ENCODE measurements at places on chromosomes 2 and 18.

- DNase-seq, result no peak
These were observed 16.2 kb downstream of the KLF7 start for GRCh38 chr2:207149249-207150213.

GRCh38 chr2:160581035-160581434 is 87.4 kb upstream of the RBMS1 start:
- no peak for DNase-seq

GRCh38 chr2:147739508-147739907 is 105.3 kb upstream of the ACVR2A start:
- DNase-seq, result no peak

DNA sequence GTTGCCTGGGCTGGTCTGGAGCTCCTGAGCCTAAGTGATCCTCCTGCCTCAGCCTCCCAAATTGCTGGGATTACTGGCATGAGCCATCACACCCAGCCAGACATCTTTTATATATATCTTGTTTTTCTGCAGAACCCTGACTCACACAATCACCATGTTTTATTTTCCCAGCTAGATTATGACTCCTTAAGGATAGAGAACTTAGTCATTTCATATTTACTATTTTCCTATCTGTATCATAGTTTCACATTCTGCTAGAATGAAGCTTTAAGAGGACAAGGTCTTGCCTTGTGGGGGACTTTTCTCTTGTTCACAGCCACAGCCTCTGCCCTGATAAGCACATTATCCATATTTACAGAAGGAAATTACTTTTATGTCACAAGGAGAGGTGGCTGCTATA is 73.9 kb downstream of the LBH start:
- no peak for DNase-seq

DNA sequence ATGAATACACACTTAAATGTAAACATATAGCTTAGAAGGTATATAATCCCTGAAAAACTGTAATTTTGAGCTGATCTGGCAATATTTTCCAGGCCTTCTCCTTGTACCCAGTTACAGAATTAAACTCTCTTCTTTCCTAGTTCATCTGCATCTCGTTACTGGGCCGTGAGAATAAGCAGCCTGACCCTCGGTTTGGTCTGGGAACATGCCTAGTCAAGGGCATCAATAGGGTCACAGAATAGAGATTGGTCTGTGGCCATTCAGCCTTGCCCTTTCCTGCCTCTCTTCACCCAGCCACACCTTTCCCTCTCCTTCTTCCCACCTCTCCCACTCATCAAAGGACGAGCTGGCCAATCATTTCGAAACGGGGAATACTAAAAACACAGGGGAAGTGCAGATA is 27.3 kb downstream of the SULT1C2 start:
- peak; percentile 50 for DNase-seq

DNA sequence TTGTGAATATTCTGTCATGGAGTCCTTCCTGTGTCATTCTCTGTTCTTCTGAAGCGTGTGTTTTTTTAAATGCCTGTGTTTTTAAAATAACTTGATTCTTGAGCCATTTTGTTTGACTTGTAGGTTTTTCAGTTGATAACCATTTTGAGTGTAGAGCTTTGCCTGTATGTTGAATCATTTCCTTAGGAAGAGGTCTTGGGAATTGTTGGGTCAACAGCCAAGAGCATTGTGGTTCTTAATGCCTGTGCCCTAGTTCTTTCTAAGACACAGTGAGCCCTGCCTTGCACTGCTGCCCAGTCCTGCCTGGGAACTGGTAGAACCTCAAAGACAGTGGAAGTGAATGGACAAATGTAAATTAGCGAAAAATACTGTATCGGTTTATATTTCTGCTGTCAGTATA is 25.9 kb downstream of the RAB12 start:
- no peak for DNase-seq

DNA sequence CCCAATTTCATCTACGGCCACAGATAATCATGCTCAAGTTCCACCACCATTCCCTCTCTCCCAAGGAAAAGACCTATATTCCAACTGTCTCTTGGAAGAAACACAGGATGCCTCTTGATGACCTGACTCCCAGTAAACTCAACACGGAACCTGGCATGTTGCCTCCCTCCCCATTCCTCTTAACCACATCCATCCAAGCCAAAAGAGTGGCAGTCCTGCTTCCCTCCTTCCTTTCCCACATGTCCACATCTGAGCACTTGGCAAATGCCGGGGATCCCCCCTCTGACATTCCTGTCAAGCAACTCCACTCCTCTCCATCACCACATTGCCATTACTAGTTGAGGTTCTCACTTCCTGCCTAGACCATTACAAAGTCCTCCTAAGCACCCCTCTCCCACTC is 49.4 kb downstream of the PID1 start:
- DNase-seq, result no peak

DNA sequence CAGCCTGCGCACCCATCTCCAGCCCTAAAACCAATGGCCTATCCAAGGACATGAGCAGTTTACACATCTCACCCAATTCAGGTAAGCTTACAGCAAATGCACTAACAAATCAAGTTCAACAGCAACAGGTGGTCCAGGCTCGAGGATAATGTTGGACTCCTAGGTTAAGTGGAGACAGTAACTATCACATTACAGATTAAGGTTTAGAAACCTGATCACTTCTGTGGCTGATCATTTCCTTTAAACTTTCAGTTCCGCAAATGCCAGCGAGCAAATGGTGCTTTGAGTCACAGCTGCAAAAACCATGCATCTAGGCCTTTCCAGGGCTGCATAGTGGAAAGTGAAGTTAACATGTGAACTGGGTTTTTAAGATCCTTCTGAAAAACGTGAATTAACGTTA is 259.4 kb downstream of the GBX2 start:
- no peak for DNase-seq

DNA sequence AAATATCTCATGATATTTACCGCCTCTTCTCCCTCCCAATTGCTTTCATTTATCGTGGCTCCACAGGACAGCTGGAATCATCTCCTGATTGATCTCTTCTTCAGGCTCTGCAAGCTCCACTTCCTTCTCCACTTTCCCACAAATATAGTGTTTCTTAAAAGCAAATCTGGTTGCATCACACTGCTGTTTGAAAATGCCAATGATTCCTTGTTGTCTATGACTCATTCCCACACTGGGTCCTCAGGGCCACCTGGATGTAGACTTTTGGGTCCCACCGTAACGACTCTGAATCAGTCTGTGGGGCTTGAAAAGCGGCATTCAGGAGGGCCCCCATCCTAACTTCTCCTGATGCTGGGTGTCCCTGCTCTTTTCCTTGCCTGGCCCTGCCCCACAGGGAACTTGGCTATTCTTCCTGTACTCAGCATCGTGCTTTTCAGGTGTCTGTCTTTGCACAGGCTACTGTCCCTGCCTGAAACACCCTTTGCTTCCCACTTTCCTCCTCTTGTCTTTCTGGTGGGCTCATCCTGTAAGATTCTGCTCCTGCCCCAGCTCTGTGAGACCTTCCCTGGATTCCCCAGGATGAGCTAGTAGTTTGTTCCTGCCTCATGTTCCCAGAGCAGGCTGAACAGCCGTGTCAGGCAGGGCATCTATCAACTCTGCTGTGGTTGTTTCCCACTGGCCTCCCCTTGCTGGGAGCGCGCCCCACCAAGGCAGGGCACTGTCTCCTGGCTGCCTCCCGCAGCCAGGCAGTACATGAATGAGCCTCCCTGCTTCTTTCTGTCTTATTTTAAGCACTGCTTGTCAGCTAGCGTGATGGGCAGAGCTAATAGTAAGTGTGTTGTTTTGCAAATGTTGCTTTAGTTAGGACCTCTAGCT is 111.9 kb downstream of the KCTD1 start:
- peak; percentile 44 for DNase-seq

DNA sequence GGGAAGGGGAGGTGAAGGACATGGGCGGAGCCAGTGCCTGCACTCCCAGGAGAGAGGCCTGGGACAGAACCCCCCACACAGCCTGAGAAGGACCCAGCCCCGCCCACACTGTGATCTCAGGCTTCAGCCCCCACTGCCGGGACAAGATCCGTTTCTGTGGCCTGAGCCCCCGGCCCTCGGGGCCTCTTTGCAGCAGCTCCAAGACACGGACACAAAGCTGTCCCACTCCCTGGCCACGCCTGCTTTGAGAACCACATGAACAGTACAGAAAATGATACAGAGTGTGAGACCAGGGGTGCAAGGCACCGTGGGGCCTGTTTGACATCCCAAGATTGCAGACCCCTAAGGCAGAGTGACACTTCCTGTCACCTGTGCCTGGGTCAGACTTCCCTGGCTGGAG is 74.5 kb downstream of the TWIST2 start:
- DNase-seq, result no peak

GRCh38 chr18:49563701-49564517 is 2.1 kb downstream of the LIPG start:
- peak; percentile 14 for DNase-seq

- no peak for DNase-seq
These were observed 85.0 kb downstream of the USP40 start for GRCh38 chr2:233481368-233482142.

All from LoVo (cell line).